ENCODE measurements at places on chromosomes 4 and X.

- no peak for DNase-seq
Measured at GRCh38 chrX:67574696-67575095, 30.9 kb downstream of the AR start.

GRCh38 chr4:3787489-3788365 lies 21.5 kb downstream of the ADRA2C start:
- no peak for DNase-seq

DNA sequence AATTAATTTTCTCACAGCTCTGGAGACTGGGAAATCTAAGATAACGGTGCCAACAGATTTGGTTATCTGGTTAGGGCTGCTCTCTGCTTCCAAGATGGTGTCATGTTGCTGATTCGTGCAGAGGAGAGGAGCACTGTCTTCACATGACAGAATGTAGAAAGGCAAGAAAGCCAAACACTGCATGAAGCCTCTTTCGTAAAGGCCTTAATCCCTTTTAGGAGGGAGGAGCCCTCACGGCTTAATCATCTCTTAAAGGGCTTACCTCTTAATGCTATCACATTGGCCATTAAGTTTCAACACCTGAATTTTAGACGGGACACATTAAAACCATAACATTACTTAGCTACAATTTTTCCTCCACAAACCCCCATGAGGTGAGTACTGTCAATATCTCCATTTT lies 174.1 kb downstream of the COX18 start:
- no peak for DNase-seq

DNA sequence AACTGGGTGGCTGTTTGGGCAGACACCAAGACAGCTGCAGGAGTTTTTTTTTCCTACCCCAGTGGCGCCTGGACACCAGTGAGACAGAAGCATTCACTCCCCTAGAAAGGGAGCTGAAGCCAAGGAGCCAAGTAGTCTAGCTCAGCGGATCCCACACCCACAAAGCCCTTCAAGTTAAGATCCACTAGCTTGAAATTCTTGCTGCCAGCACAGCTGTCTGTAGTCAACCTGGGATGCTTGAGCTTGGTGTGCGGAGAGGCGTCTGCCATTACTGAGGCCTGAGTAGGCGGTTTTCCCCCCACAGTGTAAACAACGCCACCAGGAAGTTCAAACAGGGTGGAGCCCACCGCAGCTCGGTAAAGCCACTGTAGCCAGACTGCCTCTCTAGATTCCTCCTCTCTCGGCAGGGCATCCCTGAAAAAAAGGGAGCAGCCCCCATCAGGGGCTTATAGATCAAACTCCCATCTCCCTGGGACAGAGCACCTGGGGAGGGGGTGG lies 171.4 kb downstream of the ARHGEF9 start:
- DNase-seq: no peak

- no peak for DNase-seq
Measured at GRCh38 chr4:7704625-7705024, 235.0 kb downstream of the AFAP1 start.

Data from fibroblast of skin of scalp (primary cell).